ENCODE measurements at places on chromosomes 12 and 14.

GRCh38 chr12:71439613-71440344, at the start of gene LGR5:
LGR5 (plus strand) TSS chr12:71439798; CDS start chr12:71440081, 283 bp downstream.
- peak within 1 kb of the TSS; percentile 60 for H3K4me3 ChIP-seq
- DNase-seq, result peak; percentile 33
- no peak within 1 kb of the TSS for H3K27ac ChIP-seq
- peaks cover 19% of the 10 kb centered on the region for H3K4me1 ChIP-seq
- no peaks in the 10 kb centered on the region for H3K36me3 ChIP-seq

DNA sequence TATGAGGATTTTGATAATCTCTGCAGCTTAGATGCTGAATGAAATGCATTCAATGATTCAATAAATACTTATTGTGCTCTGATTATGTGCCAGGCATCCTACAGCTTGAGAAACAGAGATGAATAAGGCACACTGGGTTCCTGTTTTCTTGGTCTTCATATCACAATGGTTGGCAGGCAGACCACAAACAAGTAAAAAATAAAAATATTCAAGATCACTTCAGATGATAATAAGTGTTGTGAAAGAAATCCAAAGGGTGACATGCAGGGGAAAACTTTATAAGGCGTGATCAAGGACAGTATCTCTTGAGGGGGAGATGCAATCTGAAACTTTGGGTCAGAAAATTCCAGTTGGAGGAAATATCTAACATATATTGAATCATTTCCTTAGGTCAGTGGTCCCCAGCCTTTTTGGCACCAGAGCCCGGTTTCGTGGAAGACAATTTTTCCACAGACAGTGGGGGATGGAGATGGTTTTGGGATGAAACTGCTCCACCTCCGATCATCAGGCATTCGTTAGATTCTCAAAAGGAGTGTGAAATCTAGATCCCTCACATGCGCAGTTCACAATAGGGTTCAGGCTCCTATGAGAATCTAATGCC, 73.7 kb upstream of the RAP1B start:
- no peak for DNase-seq
- H3K4me1 ChIP-seq, result peaks cover 4% of the 10 kb centered on the region
- no peak overlapping the region for H3K27ac ChIP-seq
- no peaks in the 10 kb centered on the region for H3K36me3 ChIP-seq
- H3K4me3 ChIP-seq, result no peak overlapping the region

DNA sequence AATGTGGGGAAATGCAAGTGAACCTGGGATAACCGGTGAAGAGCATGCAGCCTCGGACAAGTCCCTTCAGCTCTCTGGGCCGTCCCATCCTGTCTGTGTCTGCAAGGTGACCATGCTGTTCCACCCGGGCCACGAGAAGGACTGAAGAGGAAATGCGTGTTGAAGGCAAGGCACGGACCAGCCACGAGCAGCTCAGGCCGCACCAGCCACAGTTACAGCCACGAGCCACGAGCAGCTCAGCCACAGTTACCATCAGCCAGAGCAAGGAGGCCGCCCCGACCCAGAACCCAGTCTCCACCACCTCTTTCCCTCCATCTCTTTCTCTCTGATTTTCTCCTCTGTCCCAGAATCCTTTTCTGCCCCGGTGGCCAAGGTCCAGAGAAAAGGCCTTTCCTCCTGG, 18.8 kb upstream of the GALNT9 start:
- H3K27me3 ChIP-seq, result no peaks in the 10 kb centered on the region
- no peak overlapping the region for H3K27ac ChIP-seq
- no peaks in the 10 kb centered on the region for H3K4me1 ChIP-seq

GRCh38 chr12:46065412-46066166, 75.2 kb upstream of the SCAF11 start:
- no peaks in the 10 kb centered on the region for H3K36me3 ChIP-seq
- H3K27me3 ChIP-seq, result no peaks in the 10 kb centered on the region
- no peak overlapping the region for H3K27ac ChIP-seq
- H3K4me3 ChIP-seq, result no peak overlapping the region

DNA sequence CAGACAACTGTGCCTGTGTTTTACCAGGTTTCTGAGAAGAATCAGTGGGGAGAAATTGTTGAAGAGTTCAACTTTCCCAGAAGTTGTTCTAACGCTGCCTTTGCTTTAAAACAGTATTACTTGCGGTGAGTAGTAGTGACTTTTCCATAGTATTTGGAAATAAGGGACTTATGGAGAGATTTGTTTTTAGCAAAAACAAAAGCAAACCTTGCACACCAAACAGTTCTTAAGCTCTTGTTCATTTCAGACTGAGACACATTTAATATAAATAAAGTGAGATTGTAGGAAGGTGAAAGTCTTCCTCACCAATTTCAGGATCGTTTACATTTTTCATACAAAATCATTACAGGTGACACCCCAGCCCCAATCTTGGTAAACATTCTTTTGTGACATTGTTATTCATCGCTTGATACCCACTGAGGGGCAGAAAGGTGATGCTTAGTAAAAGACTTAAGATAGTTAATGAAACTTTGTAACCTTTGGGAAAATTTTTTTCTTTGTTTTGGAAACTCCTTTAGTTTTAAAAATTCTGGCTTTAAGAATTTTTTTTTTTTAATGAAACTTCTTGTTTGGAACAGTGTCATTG, 1.8 kb downstream of the ARID2 start:
- H3K36me3 ChIP-seq, result no peaks in the 10 kb centered on the region
- no peak for DNase-seq
- H3K4me3 ChIP-seq, result peak overlapping the region; percentile 79

- H3K4me1 ChIP-seq, result no peaks in the 10 kb centered on the region
- no peak overlapping the region for H3K27ac ChIP-seq
- H3K27me3 ChIP-seq, result no peaks in the 10 kb centered on the region
- H3K4me3 ChIP-seq, result no peak overlapping the region
- H3K36me3 ChIP-seq, result no peaks in the 10 kb centered on the region
- no peak for DNase-seq
Measured at GRCh38 chr14:21194597-21194996, 38.7 kb upstream of the OR5AU1 start.

DNA sequence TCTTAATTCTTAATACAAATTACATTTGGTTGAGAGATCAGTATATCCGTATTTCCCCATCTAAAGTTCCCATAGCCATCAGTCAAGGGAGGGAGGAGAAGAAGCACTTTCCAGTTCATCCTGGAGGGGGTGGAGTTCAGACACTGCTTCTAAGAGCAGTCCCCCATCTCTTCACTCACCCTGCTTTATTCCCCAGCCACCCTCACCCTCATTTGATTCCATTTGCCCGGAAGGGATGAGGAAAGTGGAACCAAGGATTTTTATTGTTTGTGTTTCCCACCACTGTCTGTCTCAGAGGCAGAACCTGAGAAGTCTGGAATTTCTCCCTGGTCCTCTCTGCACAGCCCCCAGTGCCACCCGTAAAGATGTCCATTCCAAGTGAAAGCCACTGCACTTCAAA, 134.2 kb upstream of the HIF1A start:
- no peaks in the 10 kb centered on the region for H3K36me3 ChIP-seq
- H3K4me1 ChIP-seq, result peaks cover 63% of the 10 kb centered on the region
- no peaks in the 10 kb centered on the region for H3K27me3 ChIP-seq
- peak overlapping the region; percentile 99 for H3K27ac ChIP-seq
- peak; percentile 61 for DNase-seq
- H3K4me3 ChIP-seq, result no peak overlapping the region

DNA sequence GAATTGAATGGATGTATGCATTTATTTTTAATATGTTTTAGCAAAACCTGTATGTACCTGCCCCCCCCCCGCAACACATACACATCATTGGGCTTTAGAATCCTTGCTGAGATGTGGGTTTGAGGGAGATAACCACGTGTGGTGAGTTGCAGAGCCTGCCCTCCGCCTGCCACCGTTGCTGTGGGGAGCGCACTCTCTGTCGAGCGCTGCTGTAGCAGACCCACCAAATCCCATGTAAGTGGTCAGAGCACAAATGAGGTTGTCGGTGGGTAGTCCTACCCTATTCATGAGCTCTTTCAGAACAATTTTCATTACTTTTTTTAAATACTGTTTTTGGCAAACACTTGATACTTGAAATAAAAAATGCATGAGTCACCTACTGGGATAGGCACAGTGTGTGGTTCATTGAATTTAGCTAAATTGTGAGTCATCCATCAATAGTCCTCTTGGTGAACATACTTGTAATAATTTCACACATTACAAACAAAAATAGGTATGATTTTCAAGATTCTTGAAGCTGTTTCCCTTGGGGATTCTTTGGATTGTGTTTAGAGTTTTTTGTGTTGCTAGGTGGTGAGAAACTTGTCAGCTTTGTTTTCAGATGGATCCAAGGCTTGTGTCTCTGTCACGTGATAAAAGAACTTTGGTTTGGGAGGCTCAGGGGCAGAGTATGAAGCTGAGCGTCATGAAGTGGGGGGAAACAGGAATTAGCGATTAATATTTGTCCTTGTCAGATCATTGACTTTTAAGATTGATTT, 107.6 kb downstream of the PTCSC3 start:
- peak overlapping the region; percentile 27 for H3K4me3 ChIP-seq
- peak; percentile 92 for DNase-seq
- peak overlapping the region; percentile 37 for H3K27ac ChIP-seq
- H3K27me3 ChIP-seq, result no peaks in the 10 kb centered on the region
- H3K36me3 ChIP-seq, result no peaks in the 10 kb centered on the region

DNA sequence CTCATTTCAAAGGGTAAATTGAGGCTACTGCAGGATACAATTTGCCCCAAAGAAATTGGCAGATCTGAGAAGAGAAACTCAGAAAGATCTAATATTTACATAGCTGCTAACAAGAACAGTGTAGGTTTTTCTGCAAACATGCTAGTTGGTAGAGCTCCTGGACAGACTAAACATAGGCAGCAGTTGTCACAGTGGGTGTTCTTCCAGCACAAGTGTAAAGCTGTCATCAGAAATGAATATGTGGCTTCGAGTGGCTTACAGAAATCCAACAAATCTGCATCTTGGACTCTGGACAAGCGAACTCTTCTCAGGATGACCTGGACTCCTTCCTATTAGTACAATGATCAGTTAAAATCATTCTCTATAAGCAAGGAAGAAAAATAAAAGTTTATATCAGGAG, 5.9 kb downstream of the CBX5 start:
- H3K36me3 ChIP-seq, result peaks cover 13% of the 10 kb centered on the region
- peaks cover 8% of the 10 kb centered on the region for H3K4me1 ChIP-seq
- no peak overlapping the region for H3K27ac ChIP-seq
- DNase-seq, result no peak

GRCh38 chr12:93784339-93785086, 107.3 kb downstream of the CRADD start:
- H3K4me1 ChIP-seq, result peaks cover 42% of the 10 kb centered on the region
- no peaks in the 10 kb centered on the region for H3K36me3 ChIP-seq
- no peaks in the 10 kb centered on the region for H3K27me3 ChIP-seq
- H3K4me3 ChIP-seq, result no peak overlapping the region

GRCh38 chr12:92442782-92443181, 260.0 kb upstream of the PLEKHG7 start:
- no peak overlapping the region for H3K27ac ChIP-seq
- DNase-seq, result no peak
- no peaks in the 10 kb centered on the region for H3K27me3 ChIP-seq
- no peak overlapping the region for H3K4me3 ChIP-seq
- no peaks in the 10 kb centered on the region for H3K4me1 ChIP-seq
- H3K36me3 ChIP-seq, result no peaks in the 10 kb centered on the region

- H3K4me1 ChIP-seq, result peaks cover 7% of the 10 kb centered on the region
- no peak overlapping the region for H3K4me3 ChIP-seq
- no peaks in the 10 kb centered on the region for H3K27me3 ChIP-seq
- no peaks in the 10 kb centered on the region for H3K36me3 ChIP-seq
Measured at GRCh38 chr12:64070454-64070853, 151.6 kb downstream of the KICS2 start.

- no peak for DNase-seq
- no peaks in the 10 kb centered on the region for H3K36me3 ChIP-seq
- peaks cover 10% of the 10 kb centered on the region for H3K4me1 ChIP-seq
- no peak overlapping the region for H3K27ac ChIP-seq
- peaks cover 4% of the 10 kb centered on the region for H3K27me3 ChIP-seq
Measured at GRCh38 chr12:508145-508544, 48.4 kb downstream of the B4GALNT3 start.

DNA sequence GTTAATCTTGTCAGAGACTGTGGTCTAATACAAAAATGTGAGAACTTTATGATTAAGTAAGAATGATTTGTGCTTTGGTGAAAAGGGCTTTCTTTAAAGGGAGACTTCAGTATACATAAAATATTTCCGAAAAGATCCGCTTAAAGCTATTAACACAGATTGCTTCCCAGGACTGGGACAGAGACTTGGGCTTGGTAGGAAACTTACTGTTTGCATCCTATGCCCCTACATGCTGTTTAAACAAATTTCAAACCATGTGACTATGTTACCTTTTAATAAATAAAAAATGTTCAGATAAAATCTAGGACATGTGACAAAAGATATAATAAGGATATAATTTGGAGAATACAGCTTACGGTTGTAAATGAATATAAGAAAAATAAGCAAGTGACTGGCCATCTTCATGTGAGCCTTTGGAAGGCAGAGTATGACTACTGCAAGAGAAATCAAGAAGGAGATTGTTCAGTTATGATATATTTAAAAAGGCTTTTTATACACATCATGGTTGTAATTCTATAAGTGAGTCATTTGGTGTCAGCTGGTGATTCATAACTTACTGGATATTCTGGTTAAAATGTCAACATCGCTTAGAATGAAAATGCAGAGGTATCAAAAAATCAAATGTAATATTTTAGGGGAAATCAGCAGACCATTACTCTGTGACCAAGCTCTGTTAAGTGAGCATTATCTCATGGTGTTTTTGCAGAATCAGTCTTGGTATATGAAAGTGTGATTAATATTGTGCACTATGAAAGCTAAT, 234.7 kb upstream of the E2F7 start:
- no peaks in the 10 kb centered on the region for H3K27me3 ChIP-seq
- peaks cover 14% of the 10 kb centered on the region for H3K4me1 ChIP-seq
- H3K36me3 ChIP-seq, result no peaks in the 10 kb centered on the region
- DNase-seq, result peak; percentile 82
- no peak overlapping the region for H3K4me3 ChIP-seq

GRCh38 chr12:132866251-132866828, 21.1 kb downstream of the CHFR start:
- H3K27ac ChIP-seq, result no peak overlapping the region
- H3K36me3 ChIP-seq, result peaks cover 37% of the 10 kb centered on the region
- peak; percentile 71 for DNase-seq
- H3K4me3 ChIP-seq, result no peak overlapping the region

- no peaks in the 10 kb centered on the region for H3K36me3 ChIP-seq
- H3K4me3 ChIP-seq, result no peak overlapping the region
- DNase-seq, result no peak
- H3K27ac ChIP-seq, result no peak overlapping the region
- H3K4me1 ChIP-seq, result peaks cover 8% of the 10 kb centered on the region
- no peaks in the 10 kb centered on the region for H3K27me3 ChIP-seq
Measured at GRCh38 chr12:26185532-26186320, 9.6 kb upstream of the SSPN start.

DNA sequence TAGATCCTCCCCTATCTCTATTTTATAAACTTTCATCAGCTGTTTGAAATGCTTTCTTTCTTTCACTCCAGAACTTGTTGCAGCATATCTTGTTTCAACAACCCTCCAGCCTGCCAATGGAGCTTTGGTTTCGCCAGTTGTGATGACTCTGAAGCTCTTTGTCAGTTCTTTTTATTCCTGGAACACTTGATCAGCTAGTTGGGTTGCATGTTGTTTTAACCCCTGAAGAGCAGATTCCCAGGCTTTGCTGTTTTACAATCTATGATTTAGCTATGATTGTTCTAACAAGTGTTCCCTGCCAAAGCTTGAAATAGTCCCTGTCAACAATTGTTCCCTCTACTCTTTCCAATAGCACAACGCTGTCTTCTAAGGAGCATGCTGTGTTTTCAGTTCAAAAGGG, 50.6 kb upstream of the FUT8 start:
- H3K27me3 ChIP-seq, result no peaks in the 10 kb centered on the region
- H3K4me1 ChIP-seq, result peaks cover 2% of the 10 kb centered on the region
- peak; percentile 76 for DNase-seq
- no peak overlapping the region for H3K27ac ChIP-seq
- no peak overlapping the region for H3K4me3 ChIP-seq
- no peaks in the 10 kb centered on the region for H3K36me3 ChIP-seq

- no peak overlapping the region for H3K27ac ChIP-seq
- no peak overlapping the region for H3K4me3 ChIP-seq
- no peaks in the 10 kb centered on the region for H3K27me3 ChIP-seq
- no peak for DNase-seq
- H3K36me3 ChIP-seq, result no peaks in the 10 kb centered on the region
Measured at GRCh38 chr14:33812181-33812580, 138.7 kb downstream of the EGLN3 start.
